ENCODE measurements at places on chromosomes 6 and 20.

DNA sequence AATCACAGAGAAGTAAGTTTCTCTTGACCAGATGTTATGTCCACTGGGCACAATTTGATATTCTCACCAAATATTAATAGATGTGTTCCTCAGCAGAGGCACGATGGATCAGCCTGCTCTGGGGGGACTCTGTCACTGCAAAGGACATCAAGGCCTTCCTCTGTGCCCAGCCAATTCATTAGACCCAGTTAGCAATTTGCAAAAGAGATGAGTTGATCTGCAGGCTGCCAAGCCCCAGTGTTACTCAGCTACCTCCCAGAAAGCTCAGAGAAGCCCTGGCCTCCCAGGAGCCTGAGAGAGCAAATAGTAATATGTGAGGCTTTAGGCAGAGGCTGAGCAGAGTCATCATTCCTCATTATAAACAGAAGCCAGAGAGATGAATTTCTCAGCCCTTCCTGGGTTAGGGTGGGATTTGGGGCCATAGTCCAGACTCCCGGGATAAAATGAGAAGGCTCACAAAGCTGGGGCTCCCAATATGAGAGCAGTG lies 54.2 kb downstream of the ZNF831 start:
- no peak for DNase-seq

- no peak for DNase-seq
Observed at GRCh38 chr6:134115715-134116074, 63.3 kb upstream of the SLC2A12 start.

DNA sequence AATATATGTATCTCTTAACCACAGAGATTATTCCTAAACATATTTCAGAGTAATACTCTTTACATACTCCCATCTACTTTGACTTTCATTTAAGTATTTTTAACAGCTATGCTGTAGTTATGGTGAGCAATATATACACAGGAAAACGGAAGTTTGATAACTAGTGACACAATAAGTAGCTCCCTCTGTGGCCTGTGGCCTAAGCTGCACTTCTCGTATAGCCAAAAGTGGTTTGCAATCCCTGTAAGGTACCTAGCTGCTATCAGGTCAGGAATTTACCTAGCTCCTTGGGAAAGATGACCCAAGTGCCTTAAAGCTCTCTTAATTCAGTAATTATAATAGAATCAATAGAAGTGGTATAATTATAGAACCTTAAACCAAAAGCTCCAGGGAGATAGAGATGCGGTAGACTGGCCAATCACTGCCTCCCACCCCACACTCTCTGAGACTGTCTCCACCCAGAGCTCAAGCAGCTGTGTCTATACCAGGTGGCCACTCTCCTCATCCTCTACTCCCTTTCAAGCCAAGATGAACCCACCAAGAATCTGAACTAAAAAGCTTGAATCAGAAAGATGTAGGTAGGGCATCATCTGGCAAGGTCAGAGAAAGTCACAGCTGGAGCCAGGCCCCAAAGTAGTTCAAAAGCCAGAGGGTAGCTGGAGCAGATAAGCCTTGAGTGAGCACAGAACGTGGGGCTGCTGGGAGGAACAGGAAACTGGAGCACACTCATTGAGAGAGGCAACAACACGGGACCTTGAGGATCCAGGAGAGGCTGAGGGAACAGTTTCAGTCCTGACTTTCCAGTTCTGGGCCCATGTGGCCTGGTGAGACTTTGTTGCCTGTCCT lies 84.9 kb upstream of the ASF1A start:
- no peak for DNase-seq

DNA sequence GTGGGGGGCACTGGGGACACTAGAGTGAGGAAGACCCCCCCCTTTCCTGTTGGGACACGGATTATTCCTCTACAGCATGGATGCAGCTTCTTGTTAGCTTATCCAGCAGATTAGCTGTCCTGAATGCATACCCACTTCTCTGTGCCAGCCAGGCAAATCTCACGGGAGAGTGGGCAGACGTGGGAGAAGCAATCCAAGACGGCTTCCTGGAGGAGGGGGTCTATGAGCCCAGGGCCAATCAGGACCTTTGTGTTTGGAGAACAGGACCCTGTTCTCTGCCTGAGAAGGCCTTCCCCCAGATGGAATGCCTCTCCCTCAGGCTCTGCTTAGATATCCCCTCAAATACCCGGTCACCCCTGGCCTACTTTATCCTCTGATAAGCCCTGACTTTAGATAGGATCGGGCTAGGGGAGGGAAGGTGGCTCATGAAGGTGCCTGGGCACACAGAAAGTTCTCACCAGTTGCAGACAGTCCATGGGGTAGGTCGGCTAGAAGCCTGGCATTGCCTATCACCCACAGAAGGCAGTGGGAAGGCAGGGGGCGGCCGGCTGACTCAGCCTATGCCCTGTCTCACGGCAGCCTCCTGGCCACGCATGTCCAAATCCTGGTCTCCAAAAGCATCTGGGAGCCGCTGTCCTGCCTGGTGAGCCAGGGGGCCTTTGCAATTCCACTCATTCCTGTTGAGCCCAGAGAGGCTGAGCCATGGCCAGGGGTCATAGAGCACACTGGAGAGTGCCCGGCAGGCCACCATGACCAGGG lies 34.7 kb downstream of the SUN5 start:
- DNase-seq = peak; percentile 66

- DNase-seq = no peak
Observed at GRCh38 chr6:88629838-88630494, 333.5 kb downstream of the RNGTT start.

- no peak for DNase-seq
Observed at GRCh38 chr6:97726378-97726777, 443.4 kb upstream of the MMS22L start.

DNA sequence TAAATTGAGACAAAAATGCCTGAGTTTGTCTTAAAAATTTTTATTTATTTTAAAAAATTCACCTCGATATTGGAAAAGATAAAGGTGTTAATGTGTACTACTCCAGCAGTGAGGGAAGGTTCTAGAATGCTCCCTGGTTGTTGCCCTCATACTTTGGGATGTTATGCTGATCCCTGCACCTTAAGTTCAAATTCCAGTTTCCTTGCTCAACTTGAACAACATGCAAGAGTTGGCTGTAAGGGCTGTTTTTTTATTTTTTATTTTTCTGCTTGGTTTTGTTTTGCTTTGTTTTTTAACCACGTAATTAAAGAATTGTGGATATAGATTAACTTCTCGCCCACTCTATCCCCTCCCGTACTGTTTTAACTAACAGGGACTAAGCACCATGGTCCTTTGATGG lies 158.7 kb upstream of the CITED2 start:
- no peak for DNase-seq

- no peak for DNase-seq
Observed at GRCh38 chr6:26332408-26332807, 32.6 kb upstream of the BTN3A2 start.

- DNase-seq = no peak
Observed at GRCh38 chr6:143059663-143060353, 881 bp upstream of the AIG1 start.

GRCh38 chr6:92271091-92271490 lies 1148.3 kb downstream of the EPHA7 start:
- DNase-seq = no peak

GRCh38 chr6:101716810-101717209 lies 323.3 kb downstream of the GRIK2 start:
- no peak for DNase-seq

GRCh38 chr6:37171970-37172812 lies 2.2 kb downstream of the PIM1 start:
- peak; percentile 95 for DNase-seq

DNA sequence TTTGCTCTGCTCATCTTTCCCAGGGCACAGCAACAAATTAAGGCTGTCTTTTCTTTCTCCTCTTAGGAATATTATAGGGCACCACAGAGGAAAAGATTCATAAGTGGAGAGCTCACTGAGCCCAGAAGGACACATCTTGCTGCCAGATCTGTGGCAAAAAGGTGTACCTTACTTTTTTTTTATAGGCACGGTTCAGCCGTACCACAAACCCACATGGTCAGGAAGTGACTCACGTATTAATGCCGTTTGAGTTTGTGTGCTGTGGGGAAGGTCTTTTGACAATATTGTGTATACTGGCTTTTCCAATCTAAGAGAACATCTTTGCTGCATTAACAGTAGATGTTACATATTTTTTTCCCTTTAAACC lies 28.4 kb downstream of the PAQR8 start:
- no peak for DNase-seq

GRCh38 chr20:36850759-36851158 lies 25.2 kb upstream of the TLDC2 start:
- DNase-seq = no peak

DNA sequence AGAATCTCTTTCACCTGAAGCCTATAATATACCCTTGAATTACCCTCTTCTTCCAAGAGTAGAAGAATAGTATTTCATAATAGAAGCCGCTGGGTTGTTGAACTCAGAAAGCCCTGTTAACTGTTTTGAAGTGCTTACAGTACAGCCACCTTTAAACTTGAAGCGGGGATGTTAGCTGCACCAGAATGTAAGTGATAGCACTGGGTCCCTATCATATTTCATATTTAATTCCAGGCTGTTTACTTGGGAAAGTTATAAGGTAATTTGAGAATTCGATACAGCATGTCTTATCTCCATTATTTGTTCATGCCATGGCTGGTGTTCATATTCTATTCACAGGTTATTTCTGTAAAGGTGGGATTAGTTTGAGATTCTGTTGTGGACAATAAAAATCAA lies 63.5 kb upstream of the VSTM2L start:
- no peak for DNase-seq

DNA sequence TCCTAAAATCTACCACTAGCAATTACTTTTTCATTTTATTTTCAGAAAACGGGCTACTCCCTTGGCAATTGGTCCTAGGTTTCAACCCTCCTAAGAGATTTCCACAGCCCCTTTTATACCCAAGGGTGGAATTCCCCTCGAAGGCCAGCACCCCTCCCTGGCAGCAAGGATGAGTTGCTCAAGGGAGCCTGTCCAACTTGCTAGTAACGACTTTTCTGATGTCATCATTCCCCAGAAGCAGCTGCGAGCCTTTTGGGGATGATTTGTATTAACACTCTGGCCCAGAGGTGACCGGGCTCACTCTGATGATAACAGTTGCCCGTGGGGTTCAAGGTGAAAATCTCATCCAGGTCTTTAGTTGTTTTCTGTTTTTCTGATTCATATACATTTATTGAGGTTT lies 30.7 kb upstream of the NAA20 start:
- DNase-seq = no peak

- no peak for DNase-seq
Observed at GRCh38 chr6:36042618-36043260, 15.1 kb downstream of the MAPK14 start.

DNA sequence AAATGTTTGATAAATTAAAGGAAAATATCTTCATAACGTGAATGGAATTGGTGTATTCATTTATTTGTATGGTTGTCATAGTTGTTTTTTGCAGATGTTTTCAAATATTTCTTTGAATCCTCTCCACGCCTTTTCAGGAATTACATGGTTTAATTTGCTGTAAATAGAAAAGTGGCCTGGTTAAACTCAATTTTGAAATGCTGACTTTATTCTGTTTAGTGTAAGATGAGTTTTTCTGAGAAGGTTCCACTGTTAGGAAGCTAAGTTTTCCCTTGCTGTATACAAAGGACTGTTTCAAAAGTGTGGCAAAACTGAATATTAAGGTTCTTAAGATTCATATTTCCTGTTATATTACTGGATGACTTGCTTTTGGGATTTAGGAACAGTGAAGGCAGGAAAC lies 503 bp upstream of the ZC2HC1B start:
- DNase-seq = no peak

DNA sequence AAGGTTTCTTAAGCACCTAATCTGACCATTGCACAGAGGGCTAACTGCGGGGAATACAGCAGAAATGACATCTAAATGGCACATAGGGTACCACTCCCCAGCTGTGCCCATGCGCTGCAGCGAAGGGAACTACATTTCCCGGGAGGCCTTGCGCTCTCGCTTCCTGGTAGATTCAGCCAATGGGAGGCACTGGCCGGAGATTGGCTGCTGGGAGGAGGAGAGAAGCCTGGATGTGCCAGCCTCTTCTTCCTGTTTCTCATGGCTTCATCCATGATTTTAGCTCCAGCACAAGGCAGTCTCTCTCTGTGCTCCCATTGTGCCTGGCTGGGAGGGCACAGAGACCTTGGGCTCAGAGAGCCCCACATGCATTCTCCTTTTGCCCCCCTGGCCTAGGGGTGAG lies 101.7 kb upstream of the FOXA2 start:
- DNase-seq = no peak

DNA sequence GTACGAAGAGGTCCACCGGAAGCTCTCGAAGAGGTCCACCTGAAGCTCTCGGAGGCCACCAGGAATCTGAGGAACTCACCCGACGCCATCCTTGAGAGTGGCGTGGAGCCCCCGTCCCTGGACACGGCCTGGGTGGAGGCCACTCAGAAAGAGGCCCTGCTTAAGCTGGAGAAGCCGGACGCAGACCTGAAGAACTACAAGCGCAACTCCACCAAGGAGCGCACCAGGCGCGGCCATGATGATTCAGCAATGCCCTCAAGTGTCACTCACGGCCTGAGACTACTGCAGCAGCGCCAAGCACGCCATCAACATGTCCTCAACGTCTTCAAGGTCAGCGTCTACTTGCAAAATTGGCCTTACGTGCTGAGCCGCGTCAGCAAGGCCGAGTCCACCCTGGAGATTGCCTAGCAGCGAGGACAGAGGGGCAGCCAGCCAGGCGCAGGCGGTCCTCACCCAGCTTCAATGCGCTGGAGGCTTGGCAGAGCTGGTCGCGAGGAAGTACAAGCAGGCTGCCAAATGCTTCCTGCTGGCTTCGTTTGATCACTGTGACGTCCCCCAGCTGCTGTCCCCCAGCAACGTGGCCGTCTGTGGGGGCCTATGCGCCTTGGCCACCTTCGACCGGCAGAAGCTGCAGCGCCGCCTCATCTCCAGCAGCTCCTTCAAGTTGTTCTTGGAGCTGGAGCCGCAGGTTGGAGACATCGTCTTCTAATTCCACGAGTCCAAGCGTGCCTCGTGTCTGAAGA lies 7.7 kb upstream of the GJA10 start:
- no peak for DNase-seq

GRCh38 chr6:136201732-136202131 lies 48.4 kb downstream of the MTFR2 start:
- no peak for DNase-seq

GRCh38 chr6:69926745-69927144 lies 60.4 kb downstream of the COL19A1 start:
- no peak for DNase-seq

GRCh38 chr6:149438855-149439254 lies 38.8 kb downstream of the SUMO4 start:
- no peak for DNase-seq

GRCh38 chr6:32962213-32962826 lies 6.1 kb upstream of the BRD2 start:
- no peak for DNase-seq

- no peak for DNase-seq
Observed at GRCh38 chr6:20211037-20211940, 980 bp downstream of the MBOAT1 start.

GRCh38 chr6:95544517-95545225 lies 32.7 kb upstream of the MANEA start:
- no peak for DNase-seq
